ENCODE measurements at places on chromosomes 2 and 18. TPM values are rescaled to one million over a fixed set of nuclear protein-coding genes. Genes with fewer than 3 reads are reported as not detected.

KLF7 gene
- 26.6 TPM for total RNA-seq

SERPINB4 gene
- total RNA-seq, result 0.08 TPM

DUSP19 gene
- total RNA-seq, result 0.45 TPM

LIMS4 gene
- 0.57 TPM for total RNA-seq

CAPN13 gene
- 0.07 TPM for total RNA-seq

RAB17 gene
- total RNA-seq, result 0.23 TPM

MXD1 gene
- total RNA-seq, result 2.2 TPM

RNF144A gene
- total RNA-seq, result 8.1 TPM

IL36B gene
- total RNA-seq, result 0.17 TPM

TEX51 gene
- total RNA-seq, result not detected

CFC1B gene
- not detected for total RNA-seq

TMEM247 gene
- total RNA-seq, result not detected

HOXD1 gene
- total RNA-seq, result 0.06 TPM

EHBP1 gene
- total RNA-seq, result 46.1 TPM

CNNM3 gene
- 13.0 TPM for total RNA-seq

FN1 gene
- total RNA-seq, result 192 TPM

CRYBA2 gene
- total RNA-seq, result not detected

DLX2 gene
- total RNA-seq, result 0.59 TPM

PCARE gene
- total RNA-seq, result not detected

STAT1 gene
- 54.7 TPM for total RNA-seq
